ENCODE measurements at places on chromosomes 16 and 17. TPM values are rescaled to one million over a fixed set of nuclear protein-coding genes. Genes with fewer than 3 reads are reported as not detected.

GRCh38 chr16:48459167-48459566 lies 74.0 kb upstream of the SIAH1 start:
- no peak for DNase-seq

DNA sequence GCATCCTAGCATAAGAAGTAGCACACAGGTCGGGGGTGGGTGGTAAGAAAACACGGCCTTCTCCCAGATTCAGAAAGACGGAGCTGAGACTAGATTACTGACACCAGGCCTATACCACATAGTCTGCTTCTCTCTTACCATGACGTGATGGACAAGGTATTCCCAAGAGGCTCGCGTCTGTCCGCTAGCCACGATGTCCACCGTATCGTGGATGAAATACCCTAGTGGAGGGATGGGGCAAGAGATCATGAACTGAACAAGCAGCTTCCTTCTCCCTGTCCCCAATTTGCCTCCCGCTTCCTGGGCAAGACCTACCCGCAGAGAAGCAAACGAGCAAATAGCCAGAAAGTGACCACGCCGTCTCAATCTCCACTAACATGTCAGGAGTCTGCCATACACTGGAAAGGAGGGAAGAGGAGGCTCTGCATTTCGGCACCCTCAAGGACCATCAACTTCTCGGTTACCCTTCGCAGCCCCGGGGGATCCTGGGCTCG lies 820 bp downstream of the TLCD1 start:
- peak; percentile 66 for DNase-seq

- no peak for DNase-seq
These were observed 5.8 kb downstream of the SPPL2C start for GRCh38 chr17:45850468-45850867.

DNA sequence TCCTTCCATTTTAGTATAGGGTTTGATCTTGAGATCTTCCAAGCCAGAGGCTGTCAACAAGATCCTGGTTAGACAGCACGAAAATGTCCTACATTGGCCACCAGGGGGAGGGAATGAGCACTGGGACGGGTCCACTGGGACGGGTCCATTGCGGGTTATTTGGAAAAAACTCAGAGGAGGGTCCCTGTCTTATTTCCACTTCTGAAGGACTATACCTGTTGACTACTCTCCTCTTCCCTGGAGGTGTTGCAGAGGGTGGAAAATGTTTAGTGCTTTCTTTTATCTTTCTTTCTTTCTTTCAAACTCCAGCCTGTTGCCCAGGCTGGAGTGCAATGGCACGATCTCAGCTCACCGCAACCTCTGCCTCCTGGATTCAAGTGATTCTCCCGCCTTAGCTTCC lies 2.5 kb downstream of the TTLL6 start:
- DNase-seq: no peak

DNA sequence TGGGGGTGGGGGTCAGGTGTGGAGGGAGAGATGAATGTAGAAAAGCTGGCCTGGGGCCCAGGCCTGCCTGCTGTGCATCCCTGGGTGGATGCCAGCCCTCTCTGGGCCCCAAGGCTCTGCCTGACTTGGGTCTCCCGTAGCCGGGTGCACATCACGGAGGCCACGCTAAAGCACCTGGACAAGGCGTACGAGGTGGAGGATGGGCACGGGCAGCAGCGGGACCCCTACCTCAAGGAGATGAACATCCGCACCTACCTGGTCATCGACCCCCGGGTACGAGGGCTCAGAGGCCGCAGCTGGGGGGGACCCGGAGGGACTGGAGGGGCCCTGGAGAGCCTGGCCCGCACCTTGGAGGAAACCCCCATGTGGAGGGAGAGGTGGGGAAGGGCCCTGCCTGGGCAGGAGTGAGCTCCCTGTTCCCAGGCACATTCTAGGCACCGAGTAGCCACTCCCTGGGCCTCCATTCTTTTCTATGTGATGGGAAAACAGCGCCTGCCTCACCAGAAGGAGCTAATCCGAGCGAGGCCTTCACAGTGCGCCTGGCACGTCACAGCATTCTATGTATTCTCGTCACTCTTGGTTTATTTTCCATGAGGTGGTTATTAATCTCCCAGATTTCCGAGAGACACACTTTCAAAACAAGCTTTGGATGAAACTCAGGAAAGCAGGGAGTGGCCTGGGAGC lies 34.7 kb downstream of the ADCY7 start:
- no peak for DNase-seq

- DNase-seq: no peak
These were observed 105.4 kb downstream of the ZNF423 start for GRCh38 chr16:49750341-49751000.

- DNase-seq: no peak
These were observed 119.3 kb downstream of the CLEC16A start for GRCh38 chr16:11063448-11064201.

GRCh38 chr17:58969156-58969555 lies 137.5 kb downstream of the TRIM37 start:
- no peak for DNase-seq

GRCh38 chr16:8782673-8783072 lies 14.8 kb downstream of the TMEM186 start:
- DNase-seq: no peak

DNA sequence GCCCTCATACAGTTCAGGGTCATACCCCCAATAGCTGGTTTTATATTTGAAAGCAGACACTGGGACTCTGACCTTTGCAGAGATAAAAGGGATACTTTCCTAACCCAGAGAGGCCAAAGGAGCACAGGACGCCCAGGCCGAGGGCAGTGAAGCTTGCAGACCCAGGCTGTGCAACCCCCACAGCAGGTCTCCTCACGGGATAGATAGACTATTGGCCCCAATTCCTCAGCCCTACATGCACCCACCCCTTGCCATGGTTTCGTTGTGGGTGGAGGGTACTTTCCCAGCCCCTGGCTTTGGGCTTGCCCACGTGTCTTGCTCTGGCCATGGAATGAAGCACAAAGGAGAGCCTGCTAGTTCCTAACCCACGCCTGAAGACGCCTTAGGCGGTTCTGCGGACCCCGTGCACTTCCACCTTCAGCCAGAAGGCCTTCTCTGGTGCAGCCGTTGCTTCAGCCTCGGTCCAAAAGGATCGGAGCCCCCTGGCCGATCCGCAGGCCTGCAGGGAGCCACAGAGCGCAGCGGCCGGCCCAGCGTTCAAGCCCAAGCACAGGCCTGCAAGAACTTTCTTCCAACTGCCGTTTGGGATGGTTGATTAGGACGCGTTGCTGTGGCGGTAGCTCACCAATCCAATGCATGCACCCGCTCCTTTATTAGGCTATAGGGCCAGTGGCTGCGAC lies 9.8 kb upstream of the BRCA1 start:
- DNase-seq: no peak

DNA sequence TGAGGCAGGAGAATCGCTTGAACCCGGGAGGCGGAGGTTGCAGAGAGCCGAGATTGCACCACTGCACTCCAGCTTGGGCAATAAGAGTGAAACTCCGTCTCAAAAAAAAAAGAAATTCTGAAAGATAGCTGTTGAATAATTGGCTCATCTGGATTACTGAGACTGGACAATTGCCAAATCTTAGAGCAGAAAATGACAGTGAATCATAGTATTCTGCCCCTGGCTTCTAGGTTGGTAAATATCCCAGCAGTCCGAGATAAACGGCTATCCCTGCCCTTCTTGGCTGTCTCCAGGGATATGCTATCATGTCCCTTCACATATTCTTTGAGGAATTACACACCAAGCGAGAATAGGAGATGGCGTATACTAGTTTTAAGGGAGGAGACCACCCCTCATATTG lies 35.5 kb upstream of the METTL16 start:
- DNase-seq: no peak

DNA sequence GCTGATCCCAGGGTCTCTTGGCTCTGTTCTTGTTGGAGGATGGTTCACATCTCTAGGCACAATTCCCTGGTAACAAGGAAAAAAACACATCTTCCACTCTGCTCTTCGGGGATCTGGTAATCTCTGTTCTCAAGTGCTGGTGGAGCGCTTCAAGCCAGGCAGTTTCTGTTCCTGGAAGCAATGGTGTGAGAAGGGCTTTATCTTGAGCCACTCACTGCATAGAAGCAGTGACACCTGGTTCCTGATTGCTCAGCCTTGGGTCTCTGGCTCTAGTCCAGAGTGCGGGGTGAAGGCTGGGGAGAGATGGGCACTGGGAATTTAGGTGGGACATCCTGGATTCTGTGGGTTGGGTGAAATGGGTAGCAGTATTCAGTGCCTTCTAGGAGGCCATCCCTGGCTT lies 14.1 kb downstream of the AKAP1 start:
- no peak for DNase-seq

DNA sequence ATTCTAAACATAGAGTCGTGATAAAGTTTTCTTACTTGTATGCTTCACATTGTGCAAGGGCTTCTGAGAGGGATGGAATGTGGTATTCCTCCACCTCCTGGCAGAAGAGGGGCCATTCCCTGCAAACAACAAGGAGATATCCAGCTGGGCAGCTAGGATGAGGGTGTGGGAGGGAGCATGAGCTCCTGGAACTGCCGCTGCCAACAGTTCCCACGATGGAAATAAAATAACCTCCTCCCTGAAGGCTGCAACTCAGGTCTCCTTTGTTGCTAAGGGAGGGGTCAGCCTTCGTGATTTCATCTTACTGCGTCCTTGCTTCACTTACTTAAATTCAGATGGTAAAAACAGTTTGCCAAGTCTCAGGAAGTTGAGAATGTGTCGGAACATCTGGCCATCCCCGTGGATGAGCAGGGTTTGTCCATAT lies 15.6 kb downstream of the PLEKHG4 start:
- DNase-seq: no peak

DNA sequence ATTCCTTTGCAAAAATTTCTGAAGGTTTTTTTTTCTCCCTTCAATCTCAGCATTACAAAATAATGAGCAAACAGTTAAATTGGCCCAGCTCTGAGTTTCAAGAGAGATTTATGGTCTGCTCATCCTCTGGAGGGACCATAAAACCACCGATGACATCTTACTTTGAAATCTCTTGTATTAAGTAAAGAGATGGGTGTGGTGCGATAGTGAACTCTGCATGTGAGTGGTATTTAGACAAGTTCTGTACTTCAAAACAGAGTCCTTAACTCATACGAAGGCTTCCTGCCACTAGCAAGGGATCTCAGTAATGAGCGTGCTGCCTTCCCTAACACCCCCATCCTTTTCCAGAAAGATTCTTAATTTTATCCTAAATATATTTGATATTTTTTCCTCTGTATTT lies 2.1 kb downstream of the FAM20A start:
- DNase-seq: no peak

DNA sequence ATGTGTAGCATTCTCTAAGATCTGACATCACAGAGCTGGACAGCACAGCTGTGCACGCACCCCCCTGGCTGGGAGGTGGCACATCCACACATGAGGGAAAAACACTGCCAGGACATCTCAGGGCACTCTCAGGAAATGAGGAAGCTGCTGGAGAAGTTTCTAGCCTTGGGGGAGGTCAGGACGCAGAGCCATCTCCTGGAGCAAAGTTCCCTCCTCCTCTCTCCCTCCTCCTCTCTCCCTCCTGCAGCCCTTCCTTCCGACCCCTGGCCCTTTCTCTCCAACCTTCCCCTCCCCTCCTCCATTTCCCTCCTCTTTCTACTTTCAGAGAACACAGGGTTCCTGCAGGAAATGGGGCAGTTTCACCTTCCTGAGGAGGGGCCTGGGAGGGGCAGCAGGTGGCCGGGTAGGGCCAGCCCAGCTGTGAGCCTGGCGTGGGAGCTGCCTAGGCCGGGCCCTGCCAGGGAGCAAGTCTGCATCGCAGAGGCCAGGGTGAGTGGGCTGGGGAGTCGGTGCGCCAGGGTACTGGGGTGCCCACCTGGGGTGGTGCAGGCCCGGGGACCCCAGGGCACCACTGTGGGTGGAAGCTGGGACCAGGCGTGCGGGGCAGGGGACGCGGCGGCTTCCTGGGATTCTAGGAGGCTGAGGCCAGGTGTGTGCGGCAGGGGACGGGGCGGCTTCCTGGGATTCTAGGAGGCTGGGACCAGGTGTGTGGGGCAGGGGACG lies at the start of gene DPEP1:
DPEP1 (plus strand) TSS at position 412 of the 723 bp plus-strand sequence. CDS start 16,769 bp downstream, outside the sequence.
- no peak for DNase-seq

DNA sequence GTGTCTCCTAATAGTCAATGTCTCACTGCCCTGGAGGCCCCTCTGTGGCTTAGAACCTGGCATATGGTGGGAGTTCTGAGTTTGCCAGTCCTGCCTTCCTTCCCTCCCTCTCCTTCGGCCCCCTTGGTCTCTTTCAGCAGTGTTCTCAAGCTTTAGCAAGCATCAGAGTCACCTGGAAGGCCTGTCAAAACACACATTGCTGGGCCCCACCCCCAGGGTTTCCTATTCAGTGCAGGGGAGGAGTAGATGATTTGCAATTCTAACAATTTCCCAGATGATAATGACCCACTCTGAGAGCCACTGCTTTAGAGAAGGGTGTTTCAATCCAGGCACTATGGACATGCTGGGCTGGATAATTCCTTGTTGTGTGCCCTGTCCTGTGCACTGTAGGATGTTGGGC lies 26.4 kb upstream of the TMEM220 start:
- no peak for DNase-seq

DNA sequence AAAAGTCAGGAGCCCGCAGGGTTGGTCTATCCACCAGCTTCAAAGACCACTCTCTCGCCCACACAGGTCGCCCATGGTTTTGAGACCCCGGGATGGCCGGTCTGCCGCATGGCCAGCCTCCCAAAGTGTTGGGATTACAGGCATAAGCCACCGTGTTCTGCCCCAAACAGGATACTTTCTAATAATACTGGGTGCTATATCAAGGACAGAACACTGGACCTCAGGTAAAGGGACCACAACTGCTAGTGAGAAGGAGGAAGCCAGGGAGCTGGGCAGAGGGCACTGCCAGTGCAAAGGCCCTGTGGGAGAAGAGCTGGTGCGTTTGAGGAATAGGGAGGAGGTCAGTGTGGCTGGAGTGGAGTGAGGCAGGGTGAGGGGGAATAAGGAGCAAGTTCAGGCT lies 34.1 kb downstream of the IL21R start:
- no peak for DNase-seq

DNA sequence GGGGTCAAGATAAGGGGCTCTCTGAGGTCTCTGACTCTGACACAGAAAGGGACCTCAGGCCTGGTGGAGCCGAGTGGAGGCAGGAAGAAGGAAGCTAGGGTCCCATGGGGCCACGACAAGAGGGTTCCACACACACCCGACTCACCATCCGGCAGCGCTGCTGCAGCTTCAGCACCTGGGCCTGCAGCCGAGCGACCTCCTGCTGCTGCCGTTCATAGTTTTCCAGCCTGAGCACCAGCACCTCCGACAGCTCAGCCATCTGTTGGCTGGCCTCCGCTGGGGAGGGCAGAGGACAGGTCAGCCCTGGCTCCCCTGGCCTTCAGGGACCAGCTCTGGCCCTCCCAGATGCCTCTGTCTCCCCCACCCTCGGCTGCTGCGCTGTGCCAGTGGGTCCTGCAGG lies 6.4 kb downstream of the HAP1 start:
- no peak for DNase-seq

- no peak for DNase-seq
These were observed 4.1 kb upstream of the PHF12 start for GRCh38 chr17:28955408-28955807.

GRCh38 chr16:60151987-60152386 lies 1417.9 kb upstream of the GOT2 start:
- peak; percentile 42 for DNase-seq

GRCh38 chr16:55494994-55495421 lies 13.9 kb upstream of the LPCAT2 start:
- no peak for DNase-seq

Gene MSLN
- total RNA-seq: 59.9 TPM

Gene ZNF778
- 9.5 TPM for total RNA-seq

Gene HAP1
- total RNA-seq: 1.1 TPM

Gene CYB561
- total RNA-seq: 61.6 TPM

Gene PYDC1
- total RNA-seq: not detected

Gene PPP1R1B
- not detected for total RNA-seq

Gene OR3A3
- total RNA-seq: not detected

Gene CCDC78
- 4.2 TPM for total RNA-seq

Gene TBC1D3H
- not detected for total RNA-seq

Gene HEATR9
- not detected for total RNA-seq

Gene CHST6
- total RNA-seq: 4.8 TPM

All from PC-9 (cell line).